CD4-positive, alpha-beta T cell (primary cell): ENCODE measurements at places on chromosomes 7 and 10. TPM values are rescaled to one million over a fixed set of nuclear protein-coding genes. Genes with fewer than 3 reads are reported as not detected.

GRCh38 chr10:30510932-30511700, 77.1 kb downstream of the MAP3K8 start:
- no peak for DNase-seq

- no peak for DNase-seq
Measured at GRCh38 chr10:132129431-132129830, 57.3 kb upstream of the DPYSL4 start.

NEUROD6 gene
- total RNA-seq: not detected

DNA sequence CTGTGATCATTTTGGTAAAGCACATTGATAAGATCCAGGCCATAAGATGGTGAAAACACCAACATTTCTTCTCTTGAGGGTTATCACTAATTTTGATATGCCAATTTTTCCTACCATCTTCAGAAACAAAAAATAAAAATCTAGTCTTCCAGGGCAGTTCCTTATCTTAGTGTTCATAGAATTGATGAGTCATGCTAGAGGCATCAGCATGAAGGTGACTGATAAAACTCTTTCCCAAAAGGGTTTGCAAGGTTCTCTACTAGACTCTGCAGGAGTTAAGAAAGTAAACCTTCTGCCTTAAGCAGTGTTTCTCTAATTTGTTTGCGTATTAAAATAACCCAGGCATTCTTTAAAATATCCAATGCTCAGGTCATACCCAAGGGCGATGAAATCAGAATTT, 483.1 kb upstream of the CNTNAP2 start:
- DNase-seq: no peak

- DNase-seq: no peak
Measured at GRCh38 chr10:117477211-117477947, 65.2 kb upstream of the EMX2 start.

DNA sequence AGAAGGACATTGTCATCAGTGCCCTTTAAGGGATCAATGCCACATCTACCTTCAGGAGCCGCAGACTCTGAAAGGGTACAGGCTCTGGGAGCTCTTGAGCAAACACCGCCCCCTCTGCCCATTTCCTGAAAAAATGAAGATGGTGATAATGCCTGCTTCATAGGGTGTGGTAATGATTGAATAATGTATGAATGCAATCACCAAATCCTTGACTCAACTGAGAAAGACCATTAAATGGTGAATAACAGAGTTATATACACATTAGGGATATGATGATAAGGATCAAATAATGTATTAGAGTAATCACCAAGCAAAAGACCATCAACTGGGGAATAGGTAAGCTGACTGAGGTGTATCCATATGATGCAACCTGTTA, 1.5 kb downstream of the FAM170B start:
- no peak for DNase-seq

GRCh38 chr10:82453678-82454293, 578.8 kb downstream of the NRG3 start:
- no peak for DNase-seq

- no peak for DNase-seq
Measured at GRCh38 chr10:78494179-78494578, 460.5 kb downstream of the RPS24 start.

- DNase-seq: no peak
Measured at GRCh38 chr7:105496521-105496920, 25.6 kb downstream of the PUS7 start.

DNA sequence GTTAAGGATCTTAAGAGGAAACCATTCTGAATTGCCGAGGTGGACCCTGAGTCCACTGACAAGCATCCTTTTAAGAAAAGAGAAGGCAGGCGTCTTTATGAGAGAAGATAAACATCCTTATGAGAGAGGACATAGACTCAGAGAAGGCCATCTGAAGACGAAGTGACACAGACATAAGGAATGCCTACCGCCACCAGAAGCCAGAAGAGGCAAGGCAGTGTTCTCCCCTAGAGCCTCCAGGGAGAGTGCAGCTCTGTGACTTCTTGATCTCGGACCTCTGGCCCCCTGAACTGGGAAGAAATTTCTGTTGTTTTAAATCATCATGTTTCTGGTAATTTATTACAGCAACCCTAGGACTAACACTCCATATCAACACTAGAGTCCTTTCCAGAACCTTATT, 25.2 kb upstream of the ING3 start:
- DNase-seq: no peak

GRCh38 chr7:17183630-17184328, 114.7 kb upstream of the AHR start:
- DNase-seq: no peak

DNA sequence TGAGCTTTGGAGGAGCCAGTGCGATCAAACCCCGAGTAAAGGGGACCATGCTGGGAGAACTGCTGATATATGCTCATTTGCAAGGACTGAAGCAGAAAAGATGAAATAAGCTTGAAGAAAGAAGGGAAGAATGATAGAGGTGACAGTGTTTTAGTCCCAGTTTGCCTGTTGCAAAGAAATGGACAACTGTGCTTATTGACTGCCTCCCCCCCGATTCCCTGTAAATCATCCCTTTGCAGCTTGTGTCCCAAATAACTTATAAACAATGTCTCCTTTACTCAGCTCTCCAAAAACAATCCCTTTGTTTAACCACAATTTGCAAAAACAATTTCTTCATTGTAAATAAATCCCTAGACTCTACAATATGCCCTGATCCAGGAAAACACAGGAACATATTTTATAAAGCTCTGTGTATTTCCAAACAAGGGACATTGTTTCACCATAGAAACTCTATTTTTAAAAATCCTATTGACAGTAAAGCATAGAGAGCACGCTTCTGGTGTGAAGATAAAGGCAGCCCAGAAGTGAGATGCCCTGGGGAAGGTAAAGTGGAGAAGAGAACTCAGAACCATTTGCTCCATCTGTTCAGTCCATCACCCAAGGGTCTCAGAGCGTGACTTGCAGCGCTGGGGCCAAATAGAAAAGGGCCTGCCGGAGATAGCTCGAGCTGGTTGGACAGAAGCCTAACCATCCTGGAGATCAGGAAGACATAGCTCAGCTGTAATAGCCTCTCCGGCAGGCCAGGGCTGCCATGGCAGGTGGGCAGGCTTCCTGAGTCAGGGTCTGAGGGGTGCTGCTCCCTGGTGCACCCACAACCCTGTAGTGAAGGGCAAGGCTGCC, 280.5 kb downstream of the WDR11 start:
- no peak for DNase-seq

DNA sequence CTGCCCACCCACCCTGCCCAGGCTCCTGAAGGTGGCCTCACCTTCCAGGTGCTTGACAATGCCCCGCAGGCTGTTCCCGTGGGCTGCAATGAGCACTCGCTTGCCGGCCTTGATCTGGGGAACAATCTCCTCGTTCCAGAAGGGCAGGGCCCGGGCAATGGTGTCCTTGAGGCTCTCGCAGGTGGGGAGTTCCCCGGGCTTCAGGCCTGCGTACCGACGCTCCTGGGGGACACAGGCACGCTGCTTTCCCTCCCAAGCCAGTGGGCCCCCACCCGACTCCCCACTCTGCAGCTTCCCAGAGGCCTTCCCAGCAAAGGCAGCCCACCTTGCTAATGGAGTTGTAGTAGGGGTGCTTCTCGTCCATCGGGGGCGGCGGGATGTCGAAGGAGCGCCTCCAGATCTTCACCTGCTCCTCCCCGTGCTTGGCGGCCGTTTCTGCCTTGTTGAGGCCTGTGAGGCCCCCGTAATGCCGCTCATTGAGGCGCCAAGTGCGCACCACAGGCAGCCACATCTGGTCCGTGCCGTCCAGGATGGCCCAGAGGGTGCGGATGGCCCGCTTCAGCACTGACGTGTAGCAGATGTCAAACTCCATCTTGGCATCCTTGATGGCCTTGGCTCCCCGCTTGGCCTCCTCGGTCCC, 456 bp downstream of the PGAM2 start:
- no peak for DNase-seq

DNA sequence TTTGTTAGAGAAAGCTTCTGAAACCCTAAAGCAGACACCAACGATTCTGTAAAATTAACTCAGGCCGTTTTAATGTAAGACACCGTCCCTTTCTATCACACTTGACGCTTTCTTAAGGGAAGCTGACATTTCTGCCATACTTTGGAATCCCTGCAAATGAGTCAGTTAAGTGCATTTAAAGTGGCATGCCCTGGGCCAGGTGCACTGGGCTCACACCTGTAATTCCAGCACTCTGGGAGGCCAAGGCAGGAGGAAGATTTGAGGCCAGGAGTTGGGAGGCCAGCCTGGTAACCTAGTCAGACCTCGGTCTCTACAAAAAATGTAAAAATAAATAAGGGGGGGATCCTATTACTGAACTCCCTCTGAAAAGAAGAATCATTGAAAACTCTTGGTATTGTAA, 4.4 kb downstream of the UBE2H start:
- no peak for DNase-seq

- DNase-seq: no peak
Measured at GRCh38 chr7:1487466-1487865, 16.7 kb downstream of the INTS1 start.

INTS15 gene
- 41.8 TPM for total RNA-seq

GRCh38 chr7:47226696-47227095, 355.2 kb downstream of the TNS3 start:
- DNase-seq: no peak

ASZ1 gene
- not detected for total RNA-seq

PON3 gene
- not detected for total RNA-seq

- DNase-seq: no peak
Measured at GRCh38 chr10:89090756-89091445, 100.3 kb downstream of the FAS start.

CCL24 gene
- not detected for total RNA-seq

- no peak for DNase-seq
Measured at GRCh38 chr10:5609952-5610616, 56.3 kb downstream of the ASB13 start.

DNA sequence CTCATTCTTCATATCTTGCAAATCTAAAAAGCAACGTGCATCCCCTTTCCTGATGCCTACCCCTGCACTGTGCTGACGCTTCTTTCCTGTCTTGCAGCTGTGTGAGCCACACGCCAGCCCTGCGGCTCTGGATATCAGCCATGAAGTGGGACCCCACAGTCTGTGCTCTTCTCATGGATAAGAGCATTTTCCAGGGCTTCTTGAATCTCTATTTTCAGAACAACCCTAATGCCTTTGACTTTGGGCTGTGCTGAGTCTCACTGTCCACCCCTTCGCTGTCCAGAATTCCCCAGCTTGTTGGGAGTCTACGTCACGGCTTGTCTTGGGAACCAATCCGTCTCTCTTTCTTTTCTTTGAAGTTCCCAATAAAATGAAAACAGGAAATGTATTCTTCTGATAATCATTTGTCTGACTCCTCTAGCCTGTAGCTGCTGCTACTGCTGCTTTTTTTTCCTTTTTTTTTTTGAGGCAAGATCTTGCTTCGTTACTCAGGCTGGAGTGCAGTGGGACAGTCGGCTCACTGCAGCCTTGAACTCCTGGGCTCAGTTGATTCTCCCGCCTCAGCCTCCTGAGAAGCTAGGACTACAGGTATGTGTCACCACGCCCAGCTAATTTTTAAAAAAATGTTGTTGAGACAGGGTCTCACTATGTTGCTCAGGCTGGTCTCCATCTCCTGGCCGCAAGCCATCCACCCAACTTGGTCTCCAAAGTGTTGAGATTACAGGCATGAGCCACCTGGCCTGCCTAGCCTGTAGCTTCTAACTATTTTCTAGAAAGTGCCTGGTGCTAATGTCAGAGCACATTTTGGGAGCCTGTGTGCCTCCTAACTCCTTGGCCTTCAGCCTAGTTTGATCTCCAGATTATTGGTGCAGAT, 30.3 kb downstream of the GSTO2 start:
- no peak for DNase-seq
